KBM-7 (cell line): ENCODE measurements at places on chromosomes 7 and 10.

DNA sequence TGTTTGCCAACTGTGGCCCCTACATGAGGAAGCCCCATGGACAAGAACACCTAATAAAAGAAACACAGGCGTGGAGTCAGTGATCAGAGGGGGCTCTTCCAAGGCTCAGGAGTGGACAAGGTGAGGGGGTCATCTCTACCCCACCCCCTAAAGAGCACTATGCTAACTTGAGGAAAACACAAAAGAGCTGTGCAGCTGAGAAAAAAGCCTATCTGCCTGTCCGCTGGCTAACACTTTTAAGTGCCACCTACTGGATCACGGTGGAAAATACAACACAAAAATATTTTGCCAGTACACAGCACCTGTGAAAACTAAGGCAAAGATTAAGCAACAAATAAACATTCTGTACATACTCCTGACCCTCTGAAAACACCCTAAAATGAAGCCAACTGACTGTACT, 53.1 kb upstream of the COBL start:
- DNase-seq: no peak

DNA sequence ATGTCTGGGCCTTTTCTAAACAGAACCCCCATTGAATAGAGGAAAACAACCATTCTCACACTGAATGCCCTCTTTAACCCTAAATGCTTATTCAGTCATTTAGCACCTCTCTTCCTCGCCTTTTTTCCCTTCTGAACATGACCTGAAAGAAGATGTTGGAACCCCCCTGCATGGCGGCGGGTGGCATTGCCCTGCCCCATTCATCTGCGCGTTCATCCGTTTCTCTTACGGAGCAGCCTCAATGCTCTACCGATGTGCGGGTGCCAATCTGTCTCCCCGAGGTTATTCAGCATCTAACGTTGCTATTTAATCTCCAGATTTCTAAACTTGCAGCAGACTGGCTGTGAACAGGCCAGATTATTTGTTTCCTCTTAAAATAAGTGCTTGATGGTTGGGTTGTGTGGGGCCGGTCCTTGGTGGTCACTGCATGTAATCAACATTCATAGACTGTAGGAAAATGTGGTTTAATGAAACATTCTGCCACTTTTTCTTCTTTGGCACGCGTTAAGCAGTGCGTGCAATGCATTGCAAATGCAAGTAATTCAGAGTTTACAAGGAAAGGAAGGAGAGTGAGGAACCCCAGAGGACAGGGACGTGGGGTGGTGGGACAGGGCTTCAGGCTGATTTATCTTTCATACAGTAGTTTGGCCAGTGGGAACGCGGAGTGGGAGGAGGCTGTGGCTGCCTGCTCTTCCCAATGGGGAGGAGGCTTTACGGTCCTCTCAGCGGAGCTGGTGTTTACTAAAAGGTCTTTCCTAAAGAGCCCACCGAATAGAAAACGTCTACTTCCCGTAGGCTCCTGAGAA, 286.7 kb downstream of the DPP6 start:
- no peak for DNase-seq

GRCh38 chr10:7194571-7194970, 216.3 kb downstream of the SFMBT2 start:
- DNase-seq: no peak

DNA sequence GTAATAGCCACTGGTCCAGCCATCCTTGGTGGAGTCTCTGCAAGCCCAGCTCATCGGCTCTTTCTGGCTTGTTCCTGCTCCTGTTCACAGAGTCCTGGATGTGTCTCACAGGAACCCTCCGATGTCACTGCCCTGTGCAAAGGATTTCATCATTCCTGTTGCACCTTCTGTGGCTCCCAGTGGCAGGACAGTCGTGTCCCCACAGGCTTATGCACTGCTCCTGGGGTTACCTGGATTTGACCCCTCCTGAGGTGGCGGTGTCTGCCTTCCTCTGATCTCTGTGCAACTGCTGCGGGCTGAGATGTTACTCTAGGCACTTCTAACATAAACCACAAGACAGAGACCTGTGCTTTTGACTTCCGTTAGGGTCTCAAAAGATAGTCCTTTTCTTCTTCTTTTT, 30.6 kb downstream of the APBB1IP start:
- DNase-seq: no peak

DNA sequence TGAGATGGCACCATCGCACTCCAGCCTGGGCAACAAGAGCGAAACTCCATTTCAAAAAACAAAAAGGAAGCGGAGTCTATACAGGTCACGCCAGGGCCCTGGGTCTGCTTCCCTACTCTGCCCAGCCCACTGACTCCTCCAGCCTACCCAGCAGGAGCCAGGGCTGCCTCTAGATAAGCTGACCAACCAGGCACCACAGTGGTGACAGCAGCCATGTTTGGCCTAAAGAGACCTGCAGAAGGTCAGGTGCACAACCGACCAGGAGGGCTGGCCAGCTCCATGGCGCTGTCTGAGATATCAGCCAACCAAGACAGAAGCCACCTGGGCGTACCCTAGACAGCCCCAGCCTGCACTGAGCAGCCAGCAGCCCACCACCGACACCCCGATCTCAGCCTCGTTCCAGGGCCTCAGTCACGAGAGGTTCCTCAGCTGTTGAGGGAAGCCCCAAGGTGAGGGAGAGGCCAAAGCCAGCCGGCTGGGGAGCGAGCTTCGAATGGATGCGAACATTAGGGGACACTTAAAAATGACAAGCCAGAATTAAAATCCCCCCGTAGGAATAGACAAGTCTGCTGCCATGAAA, 24.4 kb upstream of the PWWP2B start:
- no peak for DNase-seq
